Inflammatory macrophage (primary cell): ENCODE measurements at places on chromosomes 7 and 10.

- peak; percentile 2 for DNase-seq
Observed at GRCh38 chr10:35089611-35090161, 455 bp downstream of the CUL2 start.

GRCh38 chr7:98930464-98930863 is 52.1 kb downstream of the TRRAP start:
- DNase-seq: no peak

DNA sequence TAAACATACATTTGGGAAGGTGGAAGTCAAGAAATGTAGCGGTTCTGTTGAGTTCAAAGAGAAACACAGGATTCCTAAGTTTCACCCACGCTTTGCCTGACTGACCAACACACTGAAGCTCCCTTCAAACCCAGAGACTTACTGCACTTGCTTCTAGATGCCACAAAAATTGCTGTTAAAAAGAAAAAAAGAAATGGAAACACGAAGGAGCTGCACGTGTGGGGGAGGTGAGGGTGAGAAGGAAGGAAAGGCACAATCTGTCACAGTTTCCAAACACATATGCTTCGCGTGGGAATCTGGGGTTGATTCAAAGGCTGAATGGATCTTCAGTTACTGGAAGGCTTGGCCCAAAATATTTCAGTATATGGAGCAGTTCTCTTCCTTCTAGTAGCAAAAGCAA is 495.6 kb downstream of the DNAJB6 start:
- DNase-seq: no peak

- no peak for DNase-seq
Observed at GRCh38 chr7:67947191-67947590, 950.6 kb downstream of the TYW1 start.

GRCh38 chr7:75567948-75568595 is 76.0 kb downstream of the SPDYE5 start:
- DNase-seq: no peak

- no peak for DNase-seq
Observed at GRCh38 chr7:135811506-135811905, 62.9 kb upstream of the FAM180A start.

- no peak for DNase-seq
Observed at GRCh38 chr7:18566829-18567228, 71.3 kb downstream of the HDAC9 start.

DNA sequence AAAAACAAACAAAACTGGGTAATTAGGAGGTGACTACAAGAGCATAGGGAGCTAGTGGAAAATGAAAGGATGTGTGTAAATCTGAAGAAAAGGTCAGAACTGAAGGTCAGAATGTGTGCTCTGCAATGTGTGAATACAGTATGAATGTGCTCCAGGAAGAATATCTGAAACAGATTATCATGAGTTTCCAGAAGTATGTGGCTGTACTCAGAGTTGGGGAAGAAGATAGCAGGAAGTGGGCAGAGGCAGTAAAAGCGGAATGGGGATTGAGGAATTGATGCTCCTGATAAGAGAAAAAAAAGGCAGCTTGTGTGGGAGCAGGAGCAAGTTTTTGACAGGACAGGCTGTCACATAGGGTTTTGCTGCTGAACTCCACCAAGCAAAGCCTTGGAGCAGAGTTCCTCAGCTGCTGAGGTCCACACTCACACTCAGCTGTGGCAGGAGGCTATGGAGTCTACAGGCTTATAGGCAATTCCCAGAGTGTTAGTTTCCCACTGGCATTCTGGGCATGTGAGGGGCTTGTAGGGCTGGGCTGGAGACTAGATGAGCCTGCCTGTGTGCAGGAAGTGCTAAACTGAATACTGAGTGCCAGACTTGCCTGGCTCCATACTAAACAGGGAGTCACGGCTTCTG is 22.9 kb downstream of the H2AZ2 start:
- DNase-seq: peak; percentile 65

GRCh38 chr7:2313450-2314208 is 612 bp downstream of the SNX8 start:
- peak; percentile 52 for DNase-seq

- DNase-seq: no peak
Observed at GRCh38 chr10:117399341-117400196, 24.3 kb upstream of the PDZD8 start.

GRCh38 chr10:1451362-1451888 is 285.9 kb downstream of the ADARB2 start:
- no peak for DNase-seq

DNA sequence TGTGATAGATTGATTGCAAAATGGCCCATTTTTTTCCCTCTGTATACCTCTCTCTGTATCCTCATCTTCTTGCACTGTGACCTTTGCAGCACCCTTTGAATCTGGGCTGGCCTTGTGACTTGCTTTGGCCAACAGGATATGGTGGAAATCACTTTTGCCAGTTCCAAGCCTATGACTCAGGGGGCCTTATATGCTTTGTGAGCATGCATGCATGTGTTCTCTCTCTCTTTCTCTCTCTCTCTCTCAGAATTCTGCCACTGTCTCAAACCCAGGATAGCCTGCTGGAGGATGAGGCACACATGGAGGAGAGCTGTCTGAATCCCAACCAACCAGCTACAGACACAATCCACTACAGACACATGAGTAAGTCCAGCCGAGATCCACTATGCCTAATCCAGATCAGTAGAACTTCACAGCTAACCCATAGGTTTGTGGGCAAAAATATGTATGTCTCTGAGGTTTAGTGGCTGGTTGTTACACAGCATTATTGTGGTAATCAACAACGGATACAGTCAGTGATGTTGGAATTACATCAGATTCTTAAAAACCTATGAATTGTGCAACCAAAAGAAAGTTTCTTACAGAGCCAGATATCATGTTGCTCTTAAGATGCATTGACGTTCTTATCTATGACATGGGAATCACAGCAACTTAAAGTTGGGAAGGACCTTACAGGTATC is 41.8 kb upstream of the ABCB4 start:
- no peak for DNase-seq

- DNase-seq: no peak
Observed at GRCh38 chr10:28841625-28842024, 164.3 kb downstream of the BAMBI start.

- no peak for DNase-seq
Observed at GRCh38 chr10:122148876-122149560, 122.1 kb upstream of the BTBD16 start.

DNA sequence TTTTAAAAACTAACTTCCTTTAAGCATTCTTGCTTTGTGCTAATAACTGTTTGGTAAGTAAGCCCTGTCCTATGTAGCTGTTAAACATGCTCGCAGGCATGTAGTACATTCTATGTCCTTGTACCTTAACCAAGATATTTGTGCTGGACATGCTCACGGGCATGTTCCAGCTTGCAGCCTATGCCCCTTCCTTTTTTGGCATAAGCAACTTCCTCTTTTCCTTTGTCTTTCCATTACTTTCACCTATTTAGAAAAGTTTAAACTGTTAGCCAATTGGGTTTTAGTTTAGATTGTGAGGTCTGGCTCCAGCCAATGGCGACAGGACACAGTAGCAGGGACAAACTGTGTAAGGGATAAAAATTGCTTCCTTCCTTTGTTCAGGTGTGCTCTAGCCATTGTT is 14.4 kb upstream of the APBB1IP start:
- peak; percentile 25 for DNase-seq

DNA sequence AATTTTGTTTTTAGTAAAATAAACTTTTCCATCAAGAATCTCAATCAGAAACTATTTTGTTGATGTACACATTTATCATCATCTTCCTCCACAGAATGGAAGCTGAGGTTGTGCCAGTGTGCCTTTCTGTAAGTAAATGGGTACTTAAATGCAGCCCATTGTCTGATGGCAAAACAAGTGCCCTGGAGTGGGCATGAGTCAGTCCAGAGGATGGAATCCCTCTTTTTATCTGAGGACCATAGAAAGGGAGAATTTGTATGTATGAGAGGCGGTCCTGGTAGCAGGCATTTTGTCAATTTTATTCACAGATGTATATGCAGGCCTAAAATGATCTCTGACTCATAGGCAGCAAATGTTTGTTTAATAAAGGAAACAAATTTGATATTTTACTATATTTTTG is 102.1 kb upstream of the MAGI2 start:
- no peak for DNase-seq

- no peak for DNase-seq
Observed at GRCh38 chr10:75011221-75011620, 100.2 kb upstream of the SAMD8 start.

DNA sequence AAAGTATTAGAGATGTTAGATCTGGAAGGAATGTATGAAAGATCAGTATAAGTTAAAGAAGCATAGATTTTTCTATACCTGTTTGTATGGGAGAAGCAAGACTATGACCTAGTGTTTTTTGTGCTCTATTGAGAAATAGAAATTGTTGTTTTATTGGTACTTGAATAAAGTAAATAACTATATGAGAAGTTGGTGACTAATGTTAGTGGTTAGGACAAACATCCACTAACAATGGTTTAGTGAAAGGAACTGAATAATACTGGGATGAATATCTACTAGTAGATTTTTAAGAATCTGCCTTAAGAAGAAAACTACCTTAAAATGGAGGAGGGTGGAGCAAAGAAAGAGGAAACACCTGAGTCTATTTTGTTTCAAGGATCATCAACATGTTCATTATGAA is 521.1 kb upstream of the POT1 start:
- DNase-seq: no peak
